ENCODE measurements at places on chromosomes 11 and 22.

DNA sequence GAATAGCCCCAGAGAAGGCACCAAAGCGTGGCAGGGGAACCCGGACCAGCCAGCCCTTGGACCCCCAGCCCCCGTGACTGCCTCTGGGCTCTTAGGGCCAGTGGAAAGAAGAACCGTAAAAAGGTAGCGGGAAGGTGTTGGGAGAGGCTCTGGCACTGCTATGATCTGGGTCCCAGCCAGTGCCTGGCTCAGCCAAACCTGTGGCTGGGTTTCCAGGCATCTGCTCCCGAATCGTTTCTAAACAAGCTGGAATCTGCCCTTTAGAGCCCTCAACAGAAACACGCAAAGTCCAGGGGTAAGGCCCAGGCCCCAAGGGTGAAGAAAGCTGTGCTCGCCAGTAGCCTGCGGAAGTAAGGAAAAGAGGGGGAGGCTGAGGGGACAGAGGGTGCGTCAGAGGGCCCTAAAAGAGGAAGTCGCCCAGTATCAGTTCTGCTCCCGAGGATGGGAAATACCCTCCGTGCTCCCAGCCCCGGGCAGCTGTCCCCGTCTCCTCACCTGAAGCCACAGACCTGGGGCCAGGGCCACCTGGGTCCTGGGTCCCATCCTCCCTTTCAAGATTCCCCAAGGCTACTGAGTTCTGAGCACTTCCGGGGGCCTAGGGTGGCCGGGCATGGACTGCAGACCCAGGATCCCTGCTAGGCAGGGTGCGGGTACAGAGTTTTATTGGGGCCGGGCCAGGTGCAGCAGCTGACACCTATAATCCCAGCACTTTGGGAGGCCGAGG is 24.7 kb downstream of the IL10RA start:
- no peak for DNase-seq

- DNase-seq: no peak
Measured at GRCh38 chr11:44162662-44163061, 67.2 kb downstream of the EXT2 start.

GRCh38 chr11:92596596-92597317 is 372.1 kb downstream of the FAT3 start:
- DNase-seq: no peak

GRCh38 chr11:9740202-9740883 is 76.5 kb downstream of the SWAP70 start:
- DNase-seq: no peak

DNA sequence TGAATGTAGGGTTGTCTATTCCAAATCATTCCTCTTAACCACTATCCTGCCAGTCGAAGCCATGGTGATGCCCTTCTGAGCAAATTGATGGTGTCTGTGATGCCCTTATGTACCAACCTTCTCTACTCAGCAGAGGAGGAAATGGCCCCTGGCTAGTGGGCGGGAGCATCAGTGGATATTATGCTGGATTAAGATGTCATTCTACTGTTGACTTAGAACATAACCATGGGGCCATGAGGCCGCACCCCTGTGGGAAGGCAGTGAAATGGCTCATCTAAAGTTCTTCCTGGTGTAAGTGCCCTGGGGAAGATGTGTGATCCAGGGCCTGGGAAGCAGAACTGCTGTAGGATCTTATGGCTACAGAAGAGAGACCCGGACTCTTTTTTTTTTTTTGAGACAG is 20.7 kb upstream of the P2RY2 start:
- no peak for DNase-seq

DNA sequence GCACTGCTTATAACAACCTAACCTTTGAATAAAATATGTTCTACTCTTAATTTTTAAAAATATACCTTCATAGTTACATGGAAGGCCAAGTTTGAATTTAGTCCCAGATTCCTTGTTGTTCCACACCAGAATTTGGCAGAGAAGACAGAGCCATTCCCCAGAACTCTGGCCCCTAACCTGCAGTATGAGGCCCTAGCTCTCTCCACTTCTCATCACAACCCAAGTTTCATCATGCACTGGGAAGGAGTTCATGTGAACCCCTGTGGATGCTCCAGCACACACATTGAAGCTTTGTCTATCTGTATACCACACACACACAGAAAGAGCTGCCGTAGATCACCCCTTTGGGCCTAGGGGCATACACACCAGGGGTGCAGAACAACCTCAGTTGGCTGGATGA is 10.6 kb upstream of the BBOX1 start:
- no peak for DNase-seq

GRCh38 chr22:44386386-44387035 is 73.8 kb upstream of the SHISAL1 start:
- DNase-seq: no peak

GRCh38 chr11:44793350-44794090 is 66.8 kb downstream of the TSPAN18 start:
- no peak for DNase-seq

- DNase-seq: no peak
Measured at GRCh38 chr11:5923427-5923776, 18.6 kb upstream of the OR56A3 start.

Data from activated CD8-positive, alpha-beta memory T cell treated with anti-CD3 and anti-CD28 coated beads for 24 hours (primary cell).